ENCODE measurements at places on chromosomes 12 and 14.

DNA sequence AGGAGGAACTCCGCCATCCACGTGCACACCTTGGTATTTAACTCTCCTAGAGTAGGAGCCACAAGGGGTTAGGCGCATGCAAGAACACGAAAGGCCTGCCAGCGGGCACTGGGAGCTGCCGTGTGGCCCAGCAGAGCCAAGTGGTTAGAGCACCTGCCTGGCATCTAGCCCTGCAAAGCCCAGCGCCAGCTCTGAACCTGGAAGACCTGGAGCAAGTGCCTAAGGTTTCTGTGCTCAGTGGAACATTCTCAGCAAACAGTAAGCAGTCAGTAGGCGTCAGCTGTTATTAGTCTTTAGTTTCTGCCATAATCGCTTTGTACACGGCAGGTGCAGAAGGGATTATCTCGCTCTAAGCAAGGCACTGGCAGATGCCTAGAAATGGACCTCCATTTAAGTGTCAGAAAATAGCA, 55.4 kb downstream of the SETD3 start:
- DNase-seq: peak; percentile 10

GRCh38 chr12:55780685-55781084, 36.8 kb downstream of the SARNP start:
- no peak for DNase-seq

DNA sequence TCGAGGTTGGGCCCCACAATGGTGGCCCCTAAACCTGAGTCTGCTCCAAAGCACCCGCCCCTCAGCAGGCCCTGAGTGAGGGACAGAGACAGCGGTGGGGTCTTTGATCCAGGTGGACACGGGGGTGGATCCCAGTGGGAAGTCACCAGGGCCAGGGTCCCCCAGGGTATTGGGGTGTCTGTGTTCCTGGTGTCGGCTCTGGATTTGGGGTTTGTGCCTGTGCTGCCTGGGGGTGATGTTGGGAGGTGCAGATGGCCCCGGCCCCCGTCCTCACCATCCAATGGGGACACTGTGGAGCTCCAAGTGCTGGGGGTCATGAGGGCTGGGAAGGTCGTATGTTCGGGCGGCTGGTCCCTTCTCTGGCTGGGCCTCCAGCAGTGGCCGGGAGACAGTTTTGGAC, 354.2 kb downstream of the TMEM121 start:
- DNase-seq: no peak

DNA sequence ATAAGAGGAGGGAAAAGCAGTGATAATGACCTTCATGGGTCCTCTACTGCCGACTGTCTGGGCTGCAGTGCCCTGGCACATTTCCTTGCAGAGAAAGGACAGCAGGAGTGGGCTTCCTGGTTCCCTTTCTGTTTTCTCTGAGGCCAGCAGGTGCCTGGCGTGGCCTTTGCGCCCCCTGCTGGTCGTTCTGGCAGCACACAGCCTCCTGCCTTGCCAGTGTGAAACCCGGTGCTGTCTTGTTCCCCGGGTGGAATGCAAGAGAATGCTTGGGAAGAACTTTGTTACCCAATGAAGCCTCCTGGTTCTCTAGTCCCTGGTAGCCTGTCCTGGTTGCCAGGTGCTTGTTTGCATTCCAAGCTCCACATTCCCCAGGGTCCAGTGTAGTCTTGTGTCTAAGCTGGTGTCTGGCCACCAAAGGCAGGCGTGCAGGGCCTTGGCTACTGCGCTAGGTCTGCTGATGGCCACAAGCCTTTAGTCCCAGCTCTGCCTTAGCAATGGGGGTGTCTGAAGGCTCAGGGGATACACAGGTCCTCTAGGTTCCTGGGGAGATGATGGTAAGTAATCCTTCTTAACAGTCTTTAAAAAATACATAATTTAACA, 1392.4 kb upstream of the TMEM132C start:
- peak; percentile 13 for DNase-seq

- no peak for DNase-seq
Observed at GRCh38 chr14:101370593-101371569, 190.4 kb upstream of the DIO3 start.

GRCh38 chr12:59040656-59041055, 120.4 kb upstream of the LRIG3 start:
- no peak for DNase-seq

GRCh38 chr12:127254420-127254955, 1012.5 kb upstream of the TMEM132C start:
- no peak for DNase-seq

DNA sequence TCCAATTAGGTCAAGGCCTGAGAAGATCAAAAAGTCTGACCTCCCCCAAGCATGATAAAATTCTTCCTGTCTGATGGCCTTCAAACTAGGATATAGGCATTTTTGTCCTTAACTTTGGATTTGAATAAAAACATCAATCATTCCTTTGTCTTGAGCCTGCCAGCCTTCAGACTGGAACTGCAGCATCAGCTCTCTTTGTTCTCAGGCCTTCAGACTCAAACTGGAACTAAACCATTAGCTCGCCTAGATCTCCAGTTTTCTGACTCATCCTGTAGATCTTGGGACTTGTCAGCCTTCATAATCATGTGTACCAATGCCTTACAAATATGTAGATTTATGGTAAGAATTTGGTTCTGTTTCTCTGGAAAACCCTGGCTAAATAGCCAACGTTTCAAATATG, 721.7 kb downstream of the GALC start:
- DNase-seq: no peak

- DNase-seq: no peak
Observed at GRCh38 chr12:76588881-76589565, 29.5 kb upstream of the OSBPL8 start.

GRCh38 chr12:6067152-6067916, 57.1 kb downstream of the VWF start:
- no peak for DNase-seq

DNA sequence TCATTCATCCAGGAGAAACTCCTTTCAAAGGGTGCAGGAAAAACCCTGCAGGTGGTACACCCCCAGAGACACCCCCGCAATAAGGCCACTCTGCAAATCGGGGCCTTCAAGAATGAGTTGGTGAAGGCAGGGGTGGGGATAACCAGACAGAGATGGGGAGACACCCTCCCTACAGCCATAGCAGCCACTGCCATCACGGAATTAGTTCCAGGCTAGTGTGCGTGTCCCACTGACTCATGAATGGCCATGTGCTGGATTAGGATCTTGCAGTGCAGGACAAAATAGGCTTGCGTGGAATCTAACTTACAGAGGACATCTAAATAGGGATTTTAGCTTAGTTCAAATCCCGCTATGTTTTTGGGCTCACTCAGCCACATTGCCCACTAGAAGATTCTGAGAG, 37.8 kb downstream of the SPRING1 start:
- DNase-seq: no peak

DNA sequence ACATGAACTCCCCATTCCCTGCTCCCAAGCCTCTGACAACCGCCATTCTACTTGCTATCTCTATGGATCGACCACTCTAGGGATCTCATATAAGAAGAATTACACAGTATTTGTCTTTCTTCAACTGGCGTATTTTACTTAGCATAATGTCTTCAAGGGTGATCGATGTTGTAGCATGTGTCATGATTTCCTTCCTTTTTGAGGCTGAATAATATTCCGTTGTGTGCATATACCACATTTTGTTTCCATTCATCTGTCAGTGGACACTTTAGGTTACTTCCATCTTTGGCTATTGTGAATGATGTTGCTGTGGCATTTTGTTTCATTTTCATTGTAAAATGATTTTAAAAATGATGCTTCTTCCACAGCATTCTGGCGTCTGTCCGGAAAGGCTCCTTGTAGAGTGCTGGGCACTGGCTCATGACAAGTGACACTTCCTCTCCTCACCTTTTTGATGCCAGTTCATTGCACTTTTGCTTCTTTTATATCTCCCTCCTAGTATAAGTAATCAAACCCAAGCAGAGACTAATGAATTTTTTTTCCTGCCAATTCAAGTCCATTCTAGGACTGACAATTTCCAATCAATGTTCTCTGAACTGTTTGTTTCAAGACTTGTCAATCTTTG, 39.3 kb downstream of the SCN8A start:
- no peak for DNase-seq

DNA sequence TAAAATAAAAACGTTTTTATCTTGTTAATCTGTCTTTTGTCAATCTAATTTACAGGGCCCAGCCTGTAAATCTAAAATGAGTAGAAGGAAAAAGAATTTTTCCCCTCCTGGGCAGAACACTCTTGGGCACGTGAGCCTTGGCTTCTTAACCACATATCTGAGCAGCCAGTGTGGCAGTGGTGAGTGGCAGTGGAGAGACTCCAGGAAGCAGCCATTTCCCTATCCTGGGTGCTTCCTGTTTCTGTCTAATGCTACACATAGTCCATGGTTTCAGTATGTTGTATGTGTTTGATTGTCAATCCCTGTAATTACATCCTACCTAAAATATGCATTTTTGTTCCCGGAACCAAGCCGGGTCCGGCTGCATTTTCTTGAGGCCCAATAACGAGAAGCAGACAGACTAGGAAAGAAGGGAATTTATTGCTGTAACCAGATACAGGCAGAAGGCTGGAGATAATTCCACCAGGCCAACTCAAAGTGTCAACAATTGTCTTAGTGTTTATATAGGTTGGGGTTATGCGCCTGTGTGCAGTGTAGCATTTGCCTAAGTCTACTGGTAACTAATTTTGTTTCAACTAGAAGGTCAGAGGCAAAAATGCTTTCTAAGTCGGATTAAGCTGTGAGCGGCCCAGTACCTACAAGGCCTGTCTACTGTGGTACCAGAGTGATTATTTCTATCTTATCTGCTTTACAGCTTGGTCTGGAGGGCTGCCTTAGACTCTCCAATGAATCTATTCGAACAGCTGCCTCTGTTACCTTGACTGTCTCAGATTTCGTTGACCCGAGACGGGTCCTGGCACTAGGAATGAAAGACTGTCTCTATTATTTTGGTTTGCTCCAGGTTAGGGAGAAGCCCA, 82.4 kb upstream of the RESF1 start:
- DNase-seq: no peak

GRCh38 chr12:114580306-114580705, 103.7 kb downstream of the TBX3 start:
- DNase-seq: no peak

DNA sequence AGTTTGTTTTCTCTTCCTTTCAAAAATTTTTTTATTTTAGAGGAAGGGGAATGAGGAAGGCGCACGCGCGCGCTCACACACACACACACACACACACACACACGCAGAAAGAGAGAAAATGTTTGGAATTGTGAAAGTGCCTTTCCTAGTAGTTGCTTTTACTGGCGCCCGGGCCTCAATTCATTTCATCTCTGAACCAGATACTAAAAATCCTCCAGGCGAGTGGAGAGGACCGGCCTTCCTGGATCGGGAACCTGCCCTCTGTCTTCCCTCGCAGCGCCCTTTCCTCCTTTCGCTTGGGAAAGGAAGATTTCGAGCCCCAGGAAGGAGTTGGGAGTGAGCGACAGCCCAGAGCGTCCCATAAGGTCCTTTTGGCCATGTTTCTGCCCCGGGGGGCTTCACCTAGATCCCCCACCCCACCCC, 7.8 kb upstream of the TBX3 start:
- DNase-seq: no peak

GRCh38 chr12:13945641-13946040, 35.8 kb downstream of the GRIN2B start:
- no peak for DNase-seq

- DNase-seq: no peak
Observed at GRCh38 chr12:19700969-19701368, 261.7 kb downstream of the AEBP2 start.

GRCh38 chr14:71242237-71242748, 335.0 kb downstream of the PCNX1 start:
- no peak for DNase-seq

All from NCI-H1436 (cell line).